ENCODE measurements at places on chromosomes 1 and 21. TPM values are rescaled to one million over a fixed set of nuclear protein-coding genes. Genes with fewer than 3 reads are reported as not detected.

- no peak for DNase-seq
Observed at GRCh38 chr1:171910786-171911185, 69.5 kb downstream of the DNM3 start.

DNA sequence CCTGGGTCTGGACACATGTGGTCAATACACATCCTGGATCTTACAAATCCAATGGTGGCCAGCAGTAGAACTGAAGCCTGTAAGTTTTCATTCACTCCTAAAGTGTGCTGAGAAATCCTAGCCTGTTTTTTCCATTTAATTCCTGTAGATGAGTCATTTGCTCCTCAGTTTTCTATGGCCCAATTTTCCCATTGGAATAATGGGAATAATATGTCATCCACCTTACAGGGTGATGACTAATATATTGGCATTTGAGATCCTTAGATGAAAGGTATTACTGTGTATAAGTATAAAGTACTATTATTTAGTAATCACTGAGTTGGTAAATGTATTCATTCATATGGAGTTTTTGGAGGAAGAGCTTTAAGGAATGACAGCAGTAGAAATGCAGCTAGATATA, 89.7 kb upstream of the ADAR start:
- DNase-seq = no peak

The FCRL6 gene
- total RNA-seq = not detected

- DNase-seq = no peak
Observed at GRCh38 chr1:55402142-55402541, 187.0 kb upstream of the USP24 start.

DNA sequence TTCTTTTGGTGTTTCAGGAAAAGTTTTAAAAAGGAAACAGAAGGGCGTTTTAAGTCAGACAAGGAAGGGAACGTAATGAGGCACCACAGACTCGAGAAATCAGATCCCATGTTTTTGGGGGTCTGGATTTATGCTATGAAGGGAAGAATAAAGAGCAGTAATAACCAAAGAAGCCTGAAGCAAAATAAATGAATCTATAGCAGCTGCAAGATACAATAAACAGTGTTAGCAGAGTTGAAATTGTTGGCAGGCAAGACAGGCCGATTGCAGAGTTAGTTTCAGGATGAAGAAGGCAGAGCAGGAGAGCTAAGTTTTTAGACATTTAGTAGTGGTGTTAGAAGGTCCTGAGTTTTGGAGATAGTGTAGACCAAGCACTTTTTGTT, 425 bp downstream of the DDR2 start:
- DNase-seq = no peak

- DNase-seq = peak; percentile 83
Observed at GRCh38 chr1:202144402-202145067, at the start of gene ARL8A. Gene ARL8A (minus strand): TSS chr1:202144737. CDS start chr1:202144572, 165 bp downstream.

GRCh38 chr1:203702130-203702577, 62.8 kb upstream of the LAX1 start:
- peak; percentile 41 for DNase-seq

GRCh38 chr1:154945160-154945961, 8.8 kb upstream of the PMVK start:
- DNase-seq = no peak

DNA sequence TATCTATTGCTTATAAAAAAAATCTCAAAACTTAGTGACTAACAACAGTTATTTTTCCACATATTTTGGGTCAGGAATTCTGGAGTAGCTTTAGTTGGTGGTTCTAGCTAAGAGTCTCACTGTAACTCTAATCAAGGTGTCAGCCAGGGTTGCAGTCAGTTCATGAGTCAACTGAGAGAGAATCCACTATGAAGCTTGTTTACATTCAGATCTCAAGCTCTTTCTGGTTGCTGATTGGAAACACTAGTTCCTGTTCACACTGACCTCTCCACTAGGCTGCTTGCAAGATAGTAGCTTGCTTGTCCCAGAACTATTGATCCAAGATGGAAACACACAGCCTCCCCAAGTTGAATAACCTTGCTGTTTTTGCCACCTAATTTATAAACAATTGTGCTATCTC, 1192.1 kb upstream of the B3GALT2 start:
- DNase-seq = no peak

GRCh38 chr1:37824001-37824400, 16.0 kb upstream of the YRDC start:
- no peak for DNase-seq

The PTPRF gene
- 39.1 TPM for total RNA-seq

DNA sequence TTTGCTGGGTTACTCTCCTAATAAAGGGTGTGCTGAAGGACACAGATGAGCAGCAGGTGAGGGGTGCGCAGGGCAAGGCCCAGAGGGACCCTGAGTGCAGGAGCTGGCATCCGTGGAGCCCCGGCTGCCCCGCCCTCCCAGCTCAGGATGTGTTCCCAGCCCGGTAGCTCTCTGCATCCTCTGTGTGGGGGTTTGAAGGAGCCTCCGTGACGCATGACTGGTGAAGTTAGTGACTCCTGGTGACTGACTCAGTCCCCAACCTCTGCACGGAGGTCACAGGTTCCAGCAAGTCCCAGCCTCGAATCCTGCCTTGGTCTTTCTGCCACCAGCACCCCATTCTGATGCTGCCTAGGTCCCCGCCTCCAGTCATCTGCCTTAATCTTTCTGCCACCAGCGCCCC, 21.6 kb upstream of the TSPEAR start:
- no peak for DNase-seq

DNA sequence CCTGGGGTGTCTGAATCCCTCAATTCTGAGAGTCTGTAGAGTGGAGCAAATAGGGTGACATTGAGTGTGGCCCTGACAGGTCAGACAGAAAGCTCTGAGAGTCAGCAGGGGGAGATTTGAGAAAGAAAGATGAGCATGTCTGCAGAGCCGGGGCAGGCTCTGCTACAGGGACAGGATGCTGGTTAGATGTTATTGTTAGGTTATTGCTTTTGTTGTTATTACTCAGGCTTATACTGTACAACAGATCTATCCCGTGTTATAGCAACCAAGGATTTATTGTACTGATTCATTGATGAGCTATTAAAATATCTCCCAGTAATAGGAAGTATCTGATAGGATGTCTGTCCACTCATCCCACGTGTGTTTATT, 59.5 kb downstream of the NFASC start:
- DNase-seq = no peak

The CDA gene
- not detected for total RNA-seq

DNA sequence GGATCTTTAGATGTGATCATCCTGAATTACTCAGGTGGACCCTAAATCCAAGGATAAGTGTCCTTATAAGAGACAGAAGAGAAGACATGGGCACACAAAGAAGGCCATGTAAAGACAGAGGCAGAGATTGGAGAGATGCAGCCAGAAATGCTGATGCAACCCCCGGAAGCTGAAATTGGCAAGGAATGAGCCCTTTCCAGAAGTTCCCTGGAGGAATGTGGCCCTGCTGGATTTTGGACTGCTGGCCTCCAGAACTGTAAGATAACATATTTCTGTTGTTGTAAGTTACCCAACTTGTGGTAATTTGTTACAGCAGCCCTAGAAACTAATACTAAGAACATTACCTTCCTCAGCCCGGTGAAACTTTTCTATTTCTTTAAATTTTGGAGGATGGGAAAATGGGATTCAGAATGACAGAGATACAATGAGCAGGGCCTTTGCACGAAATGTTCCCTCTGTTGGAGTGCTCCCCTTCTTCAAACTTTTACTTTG, 11.2 kb upstream of the PLPP3 start:
- no peak for DNase-seq

The KCNN3 gene
- total RNA-seq = 2.4 TPM

The FAM131C gene
- total RNA-seq = 1.2 TPM

The ARMH1 gene
- total RNA-seq = 4.5 TPM

- no peak for DNase-seq
Observed at GRCh38 chr1:98939471-98939870, 65.2 kb downstream of the PLPPR5 start.

The VWA5B1 gene
- total RNA-seq = under 0.01 TPM

GRCh38 chr1:87718241-87718950, 389.7 kb downstream of the LMO4 start:
- no peak for DNase-seq

DNA sequence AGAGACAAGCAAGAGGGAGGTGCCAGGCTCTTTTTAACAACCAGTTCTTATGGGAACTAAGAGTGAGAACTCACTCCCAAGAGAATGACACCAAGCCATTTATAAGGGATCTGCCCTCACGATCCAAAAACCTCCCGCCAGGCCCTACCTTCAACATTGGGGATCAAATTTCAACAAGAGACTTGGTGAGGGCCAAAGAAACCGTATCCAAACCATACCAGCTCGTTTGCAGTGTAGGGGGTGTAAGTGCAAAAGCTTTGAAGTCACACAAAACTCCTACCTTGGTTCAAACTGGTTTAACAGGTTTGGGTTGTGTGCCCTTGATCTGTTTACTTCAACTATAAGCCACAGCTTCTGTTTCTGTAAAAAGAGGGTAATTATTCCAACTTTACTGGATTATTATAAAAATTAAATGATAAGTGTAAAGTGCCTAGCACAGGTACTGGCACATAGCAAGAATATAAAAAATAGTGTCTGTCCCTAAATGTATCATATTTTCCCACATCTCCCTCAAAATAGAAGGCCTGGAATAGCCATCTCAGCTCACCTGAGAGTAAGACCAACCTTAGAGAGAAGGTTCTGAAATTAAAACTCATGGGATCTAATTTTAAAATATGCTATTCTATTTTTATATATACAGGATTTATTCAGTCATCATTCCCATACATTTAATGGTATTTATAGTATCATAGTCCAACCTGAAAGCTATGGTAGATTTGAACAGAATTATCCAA, 7.0 kb upstream of the USP25 start:
- no peak for DNase-seq

DNA sequence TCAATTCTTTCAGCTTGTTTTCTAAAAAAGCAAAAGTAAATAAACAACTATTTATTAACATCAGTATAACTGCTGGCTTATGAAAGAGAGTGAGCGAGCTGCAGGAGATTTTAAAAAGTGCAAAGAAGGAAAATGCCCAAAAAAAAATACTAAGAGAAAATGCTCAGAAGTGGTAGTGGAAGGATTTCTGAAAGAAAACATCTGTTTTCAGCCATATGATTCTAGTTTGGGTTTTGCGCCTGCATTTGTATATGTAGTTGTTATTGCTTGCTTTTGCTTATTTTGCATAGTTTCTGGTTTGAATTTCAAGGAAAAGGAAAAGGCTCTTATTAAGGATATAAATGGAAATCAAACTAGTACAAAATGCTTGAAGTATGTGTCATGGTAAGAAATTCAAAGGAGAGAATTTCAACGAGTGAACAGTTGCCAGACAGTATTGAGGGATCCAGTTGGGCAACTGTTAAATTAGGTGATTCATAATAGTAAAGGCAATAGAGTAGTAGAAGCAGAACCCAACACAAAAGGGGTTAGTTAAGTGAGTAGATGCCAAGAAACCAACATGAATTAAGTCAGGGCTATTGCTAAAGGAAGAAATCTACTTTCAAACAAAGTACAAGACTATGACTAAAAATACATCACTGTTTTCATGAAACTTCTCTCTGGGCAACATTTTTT, 1.2 kb downstream of the GBP5 start:
- no peak for DNase-seq

GRCh38 chr21:17270229-17270628, 242.6 kb upstream of the CXADR start:
- peak; percentile 24 for DNase-seq

- DNase-seq = no peak
Observed at GRCh38 chr1:79695138-79695537, 688.6 kb upstream of the ADGRL4 start.

The RORC gene
- total RNA-seq = under 0.01 TPM

DNA sequence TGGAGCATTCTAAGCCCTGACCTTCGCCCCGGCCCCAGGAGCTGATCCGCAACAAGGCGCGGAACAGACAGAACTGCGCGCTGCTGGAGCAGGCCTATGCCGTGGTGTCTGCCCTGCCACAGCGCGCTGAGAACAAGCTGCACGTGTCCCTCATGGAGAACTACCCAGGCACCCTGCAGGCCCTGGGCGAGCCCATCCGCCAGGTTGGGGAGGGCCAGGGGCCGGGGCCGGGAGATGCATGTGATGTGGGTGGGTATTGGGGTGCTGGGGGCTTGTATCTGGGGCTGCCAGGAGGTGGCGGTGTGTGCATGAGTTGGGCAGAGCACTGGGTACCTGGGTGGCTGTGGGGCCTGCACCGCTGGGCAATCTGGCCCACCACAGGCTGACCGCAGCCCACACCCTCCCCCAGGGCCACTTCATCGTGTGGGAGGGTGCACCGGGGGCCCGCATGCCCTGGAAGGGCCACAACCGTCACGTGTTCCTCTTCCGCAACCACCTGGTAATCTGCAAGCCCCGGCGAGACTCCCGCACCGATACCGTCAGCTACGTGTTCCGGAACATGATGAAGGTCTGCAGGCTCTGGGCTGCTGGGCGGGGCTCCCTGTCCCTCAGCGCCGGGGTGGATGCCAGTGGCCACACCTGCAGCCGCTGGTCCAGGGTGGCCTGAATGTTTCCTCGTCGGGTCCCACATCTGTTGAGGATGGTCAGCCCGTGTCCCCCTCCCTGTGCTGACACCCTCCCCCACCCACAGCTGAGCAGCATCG, 65.8 kb downstream of the TRIM11 start:
- DNase-seq = no peak

The APOBEC4 gene
- total RNA-seq = not detected

The AMY1C gene
- total RNA-seq = not detected

DNA sequence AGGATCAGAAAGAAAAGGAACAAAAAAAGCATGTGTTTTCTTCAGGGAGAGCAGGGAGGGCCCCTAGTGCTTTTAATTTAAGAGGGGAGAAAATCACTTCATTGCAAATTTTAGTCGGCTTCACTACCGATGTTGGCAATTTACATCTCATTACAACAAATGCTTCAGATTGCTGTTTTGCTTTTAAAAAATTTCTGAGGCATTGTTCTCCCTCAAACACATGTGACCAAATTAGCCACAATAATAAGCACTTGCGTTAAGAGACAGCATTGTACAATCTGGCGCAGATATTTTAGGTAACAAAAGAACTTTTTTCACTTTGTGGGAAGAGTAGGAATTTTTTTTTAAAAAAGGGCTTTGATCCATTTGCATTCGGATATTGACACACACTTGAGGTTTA, 29.8 kb downstream of the BEND5 start:
- DNase-seq = no peak

DNA sequence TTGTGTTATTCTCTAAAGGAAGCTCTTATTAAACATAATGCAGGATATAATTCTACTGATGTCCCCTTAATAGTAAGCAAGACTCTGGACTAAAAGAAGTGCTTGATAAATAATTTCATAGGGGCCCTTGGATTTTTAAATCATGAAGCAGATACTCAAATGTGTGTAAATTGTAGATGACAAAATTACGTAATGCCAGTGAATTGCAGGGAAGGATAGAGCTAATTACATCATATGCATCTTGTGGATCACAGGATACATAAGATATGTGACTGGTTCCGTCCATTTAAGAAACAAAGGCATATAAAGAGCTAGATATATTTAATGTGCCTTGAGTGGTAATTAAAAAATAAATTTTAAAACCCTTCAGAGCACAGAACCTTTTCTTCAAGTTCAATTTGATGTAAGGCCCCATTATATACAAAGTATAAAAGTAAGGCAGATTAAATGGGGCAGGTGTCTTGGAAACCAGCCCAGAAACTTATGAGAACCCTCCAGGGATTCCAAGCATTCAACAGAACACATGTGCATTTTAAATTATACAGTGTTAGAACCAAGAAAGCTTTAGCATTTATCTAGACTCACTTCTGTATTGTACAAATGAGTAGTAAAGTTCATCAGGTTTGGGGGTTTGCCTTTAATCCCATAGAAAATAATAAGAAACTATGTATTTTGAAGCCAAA, 190.4 kb downstream of the NCAM2 start:
- no peak for DNase-seq

Measured in frontal cortex (tissue), 4 donors.